ENCODE measurements at places on chromosomes 4 and X.

DNA sequence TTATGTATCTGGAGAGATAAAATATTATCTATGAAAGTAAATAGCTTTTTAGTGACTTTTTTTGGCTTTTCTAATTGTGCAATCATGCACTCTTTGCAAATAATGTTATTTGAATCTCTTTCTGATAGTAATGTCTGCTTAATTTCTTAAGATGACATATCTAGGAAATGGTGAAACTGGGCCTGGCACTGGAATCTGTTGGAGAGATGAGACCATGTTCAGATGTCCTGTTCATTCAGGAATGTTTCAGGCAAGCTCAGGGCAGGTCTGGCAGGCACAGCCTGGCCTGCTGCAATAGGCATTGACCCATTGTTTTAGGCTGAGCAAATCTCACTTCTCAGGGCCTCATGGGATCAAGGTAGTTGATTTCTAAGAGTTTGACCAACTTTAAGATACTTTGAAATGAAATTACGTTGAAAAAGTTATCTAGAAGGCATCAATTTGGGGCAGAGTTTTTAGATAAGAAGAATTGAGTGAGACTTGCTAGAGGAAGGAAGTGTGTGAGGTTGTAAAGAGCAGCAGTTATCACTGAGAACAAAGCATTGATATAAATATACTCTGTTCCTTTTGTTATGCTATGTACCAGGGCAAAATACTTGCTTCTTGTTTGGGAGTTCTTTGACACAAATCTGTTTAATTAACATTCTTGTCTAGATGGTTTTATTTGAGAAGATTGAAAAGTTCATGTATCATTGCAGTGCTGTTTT lies 133.0 kb upstream of the LEF1 start:
- no peak for DNase-seq

DNA sequence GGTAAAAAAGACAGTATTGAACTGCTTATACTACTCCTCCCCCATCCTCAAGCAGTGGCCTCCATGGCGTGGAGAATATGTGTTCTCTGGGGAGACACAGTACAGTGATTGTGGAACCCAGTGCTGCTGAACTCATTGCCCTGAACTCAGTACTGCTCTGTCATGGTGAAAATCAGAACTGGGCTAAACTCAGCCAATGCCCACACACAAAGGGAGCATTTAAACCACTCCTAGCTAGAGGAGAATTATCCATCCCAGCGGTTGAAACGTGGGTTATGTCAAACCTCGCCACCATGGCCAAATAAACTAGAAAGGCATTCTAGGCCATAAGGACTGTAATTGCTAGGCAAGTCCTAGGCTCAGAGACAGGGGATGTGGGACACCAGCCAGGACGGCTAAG lies 131.8 kb downstream of the SPOCK3 start:
- no peak for DNase-seq

DNA sequence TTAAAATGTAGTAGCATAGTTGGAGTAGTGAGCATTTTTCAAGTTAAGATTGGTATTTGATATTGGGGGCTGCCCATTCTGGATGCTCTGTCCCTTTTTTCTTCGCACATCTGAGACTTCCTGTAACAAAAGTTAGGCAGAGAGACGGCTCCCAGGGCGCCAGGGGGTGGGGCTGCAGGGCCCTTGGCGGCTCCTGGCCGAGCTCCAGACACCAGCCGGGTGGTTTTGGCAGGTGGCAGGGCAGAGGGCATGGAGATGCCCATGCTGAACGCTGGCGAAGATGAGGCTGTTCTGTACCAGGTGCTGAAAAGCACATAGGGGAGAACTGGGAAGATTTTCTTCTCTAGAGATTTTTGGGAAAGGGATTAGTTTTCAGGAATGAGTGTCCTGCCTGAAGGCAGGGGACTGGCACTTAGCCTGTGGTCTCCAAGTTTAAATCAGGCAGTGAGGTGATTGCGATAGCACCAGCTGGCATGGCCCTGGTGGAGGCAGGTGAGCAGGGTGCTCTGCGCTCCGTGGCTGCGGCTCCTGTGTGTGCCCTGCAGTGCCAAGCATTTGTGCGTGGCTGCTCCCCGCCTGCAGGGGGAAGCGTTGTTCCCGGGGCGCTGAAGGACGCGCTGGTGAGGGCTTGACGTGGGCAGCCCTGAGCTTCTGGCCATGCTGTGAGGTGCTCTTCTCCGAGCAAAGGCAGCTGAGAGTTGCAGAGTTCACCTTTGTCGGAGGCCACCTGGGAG lies 23.6 kb upstream of the HGFAC start:
- DNase-seq: no peak

- DNase-seq: no peak
These were observed 210.2 kb upstream of the ADAMTS3 start for GRCh38 chr4:72779241-72779640.

GRCh38 chr4:22695917-22696316 lies 3.2 kb downstream of the GBA3 start:
- no peak for DNase-seq

DNA sequence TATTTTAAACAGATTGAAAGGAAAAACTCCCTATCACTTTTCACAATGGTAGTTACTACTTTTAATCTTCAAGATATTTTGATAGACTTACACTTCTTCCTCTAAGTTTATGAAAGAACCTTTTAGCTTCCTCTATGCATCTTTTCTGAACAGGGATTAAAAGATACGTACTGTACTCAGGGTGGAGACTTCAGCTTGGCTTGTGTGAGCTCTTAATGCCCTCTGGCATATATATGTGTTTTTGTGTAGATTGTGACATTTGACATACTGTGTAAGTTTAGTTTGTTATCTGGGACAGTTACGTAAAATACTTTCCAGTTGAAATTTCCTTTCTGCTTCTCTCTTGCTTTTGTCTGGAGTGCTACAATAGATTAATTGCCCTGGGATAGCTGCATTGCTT lies 109.3 kb upstream of the NUDT6 start:
- no peak for DNase-seq

DNA sequence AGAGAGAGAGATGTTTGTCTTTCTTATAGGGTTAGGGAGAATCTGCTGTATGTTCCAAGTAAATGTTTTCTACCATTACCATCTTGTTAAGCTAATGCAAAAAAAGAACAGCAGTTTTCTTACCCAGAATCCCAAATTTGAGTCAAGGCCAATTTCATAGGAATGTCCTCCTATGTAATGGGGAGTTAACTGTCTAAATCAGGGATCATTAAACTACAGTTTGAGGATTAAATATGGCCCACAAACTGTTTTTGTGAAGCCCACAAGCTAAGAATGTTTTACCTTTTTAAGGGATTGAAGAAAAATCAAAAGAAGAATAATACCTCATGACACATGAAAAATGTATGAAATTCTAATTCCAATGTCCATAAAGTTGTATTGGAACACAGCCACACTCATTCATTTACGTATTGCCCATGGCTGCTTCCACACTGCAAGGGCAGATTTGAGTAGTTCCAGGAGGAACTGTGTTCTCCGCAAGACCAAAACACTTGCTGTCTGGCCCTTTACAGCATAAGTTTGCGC lies 113.2 kb upstream of the SPRY1 start:
- no peak for DNase-seq

GRCh38 chr4:110480031-110480549 lies 4.1 kb downstream of the ENPEP start:
- DNase-seq: peak; percentile 88

GRCh38 chr4:80417019-80417418 lies 81.5 kb downstream of the CFAP299 start:
- no peak for DNase-seq

- no peak for DNase-seq
These were observed 10.0 kb downstream of the FBXW7 start for GRCh38 chr4:152525878-152526277.

- DNase-seq: no peak
These were observed 30.5 kb upstream of the MAGED1 start for GRCh38 chrX:51862920-51863319.

DNA sequence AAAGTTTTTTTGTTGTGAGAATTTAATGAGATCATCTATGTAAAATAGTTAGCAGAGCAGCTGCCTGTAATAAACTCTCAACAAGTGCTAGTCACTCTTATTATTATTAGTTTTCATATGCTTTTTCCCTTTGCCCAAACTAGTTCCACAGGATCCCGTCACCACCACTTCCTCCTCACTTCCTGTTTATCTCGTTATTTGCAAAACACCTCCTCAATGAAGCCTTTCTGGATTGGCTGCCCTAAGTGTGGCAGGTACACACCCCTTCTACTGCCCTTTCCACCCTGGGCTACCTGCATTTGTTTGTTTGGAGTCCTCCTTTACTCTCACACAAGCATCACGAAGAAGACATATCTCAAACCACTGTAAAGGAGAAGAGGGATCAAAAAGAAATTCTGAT lies 54.4 kb upstream of the KLF3 start:
- DNase-seq: no peak

DNA sequence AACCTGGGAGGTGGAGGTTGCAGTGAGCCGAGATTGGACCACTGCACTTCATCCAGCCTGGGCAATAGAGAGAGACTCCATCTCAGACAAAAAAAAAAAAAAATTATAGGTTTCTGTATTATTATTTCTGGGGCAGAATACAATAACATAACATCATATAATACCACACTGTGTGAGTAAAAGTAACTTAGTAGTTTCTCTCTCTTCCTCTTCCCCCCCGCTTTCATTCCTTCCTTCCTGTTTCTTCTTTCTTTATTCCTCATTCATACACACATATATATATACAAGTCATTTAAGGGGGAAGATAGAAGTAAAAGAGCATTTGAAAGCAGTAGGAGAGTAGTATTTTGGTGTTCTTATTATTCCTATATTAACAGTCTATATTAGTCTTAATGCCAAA lies 55.9 kb upstream of the FHDC1 start:
- no peak for DNase-seq

- DNase-seq: no peak
These were observed 164.0 kb upstream of the TRAM1L1 start for GRCh38 chr4:117249333-117249732.

- DNase-seq: no peak
These were observed 28.2 kb downstream of the ATP8A1 start for GRCh38 chr4:42628740-42629139.

DNA sequence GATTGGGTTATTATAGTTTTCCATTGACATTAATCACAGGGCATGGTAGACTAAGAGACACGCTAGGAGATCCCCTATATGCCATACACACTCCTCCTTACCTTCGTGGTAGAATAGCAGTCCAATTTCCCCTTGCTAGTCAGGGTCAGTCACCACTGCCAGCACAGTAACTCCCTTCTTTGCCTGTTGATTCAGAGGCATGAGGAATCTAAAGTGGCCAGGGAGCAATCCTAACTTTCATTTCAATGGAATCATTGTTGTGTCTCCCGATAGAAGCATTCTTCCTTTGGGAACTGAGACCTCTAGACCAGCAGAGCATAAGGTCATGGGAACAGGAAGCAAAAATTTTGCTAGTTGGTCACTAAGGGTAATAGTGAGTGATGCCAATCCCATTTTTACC lies 51.1 kb downstream of the COL25A1 start:
- DNase-seq: no peak

DNA sequence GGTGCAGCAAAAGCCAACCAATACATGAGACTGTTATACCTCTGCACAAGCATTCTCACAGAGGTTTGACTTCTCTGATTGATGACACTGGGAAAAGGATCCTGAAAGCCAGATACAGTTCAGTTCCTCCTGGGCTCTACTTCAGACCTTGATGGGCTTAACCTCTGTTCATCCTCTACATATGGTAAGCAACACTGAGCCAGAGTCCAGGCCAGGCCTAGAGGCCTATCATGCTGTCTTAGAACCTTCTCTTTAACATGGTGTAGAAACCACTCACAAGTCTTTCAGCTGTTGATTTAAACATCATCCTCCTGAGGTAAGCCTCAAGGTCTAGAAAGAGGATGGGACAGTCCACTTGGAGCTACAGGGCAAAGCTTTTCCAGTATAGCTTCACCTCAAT lies 9.2 kb downstream of the MAD2L1 start:
- no peak for DNase-seq

DNA sequence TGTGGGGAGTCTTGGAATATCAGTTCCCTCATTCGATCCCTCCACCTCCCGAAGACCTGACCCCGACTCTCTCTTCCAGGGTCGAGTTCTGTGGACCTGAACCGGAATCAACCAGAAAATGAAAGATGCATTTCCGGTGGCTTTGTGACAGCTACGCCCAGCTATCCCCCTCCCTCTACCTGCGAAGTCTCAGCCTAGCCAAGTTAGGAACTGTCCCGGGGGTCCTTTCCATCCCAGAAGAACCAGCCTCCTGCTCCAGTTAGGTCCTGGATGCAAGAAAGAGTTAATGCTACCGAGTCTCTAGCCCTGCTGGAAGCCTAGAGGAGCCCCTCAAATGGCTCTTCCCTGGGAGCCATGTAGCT lies 13.4 kb upstream of the ETDC start:
- DNase-seq: no peak

DNA sequence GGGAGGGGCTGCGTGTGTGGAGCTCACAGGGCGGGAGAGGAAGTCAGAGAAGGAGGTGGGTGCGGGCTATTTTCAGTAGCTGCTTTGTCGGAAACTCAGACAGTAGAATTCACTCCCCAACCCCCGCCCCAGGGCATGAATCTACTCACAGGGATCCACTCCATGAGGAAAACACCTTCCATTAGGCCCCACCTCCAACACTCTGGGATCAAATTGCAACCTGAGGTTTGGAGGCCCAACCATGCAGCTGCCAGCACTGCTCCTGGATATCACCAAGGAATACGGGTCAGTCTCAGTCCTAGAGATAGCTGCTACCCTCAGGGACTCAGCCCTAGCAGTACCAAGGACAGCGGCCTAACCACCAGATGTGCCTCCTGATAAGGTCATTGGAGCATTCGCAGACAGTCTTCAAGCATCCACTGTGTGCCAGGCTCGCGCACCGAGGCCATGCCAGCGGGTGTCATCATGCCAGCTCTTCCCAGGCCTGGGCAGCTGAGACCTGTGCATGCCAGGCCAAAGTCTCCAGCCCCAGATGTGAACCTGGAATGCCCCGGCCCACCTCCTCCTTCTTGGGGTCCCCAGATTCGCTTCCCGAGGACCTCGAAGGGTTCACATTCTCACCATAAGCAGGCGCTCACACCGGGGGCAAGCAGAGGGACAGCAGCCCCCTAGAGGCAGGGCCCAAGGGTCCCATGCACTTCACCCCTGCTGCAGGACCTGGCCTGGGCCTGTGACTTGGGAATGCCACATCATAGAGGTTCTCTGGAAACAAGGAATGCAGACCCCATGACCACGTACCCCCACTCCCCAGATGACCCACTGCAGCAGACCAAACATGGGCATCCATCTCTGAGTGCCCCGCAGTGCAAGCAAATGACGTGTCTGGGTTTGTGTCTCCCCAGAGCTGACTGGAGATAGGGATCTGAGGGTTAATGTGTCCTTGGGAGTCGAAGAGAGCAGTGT lies 102.3 kb downstream of the ADRA2C start:
- DNase-seq: no peak

GRCh38 chr4:121885115-121885514 lies 14.8 kb upstream of the BBS7 start:
- no peak for DNase-seq

GRCh38 chr4:142278663-142279062 lies 567.4 kb downstream of the INPP4B start:
- DNase-seq: no peak

DNA sequence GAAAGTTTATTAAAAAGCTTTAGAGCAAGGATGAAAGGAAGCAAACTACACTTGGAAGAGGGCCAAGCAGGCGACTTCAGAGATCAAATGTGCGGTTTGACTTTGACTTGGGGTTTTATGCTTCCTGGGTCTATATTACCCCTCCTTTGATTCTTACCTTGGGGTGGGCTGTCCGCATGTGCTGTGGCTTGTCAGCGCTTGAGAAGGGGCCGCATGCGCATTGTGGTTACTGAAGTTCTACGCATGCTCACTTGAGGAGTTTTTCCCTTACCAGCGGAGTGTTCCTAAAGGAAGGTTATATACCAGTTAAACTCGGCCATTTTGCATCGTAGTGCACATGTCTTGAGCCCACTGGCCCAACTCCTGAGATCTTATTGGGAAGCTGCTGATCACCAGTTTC lies 9.9 kb downstream of the ZNF157 start:
- DNase-seq: no peak

GRCh38 chr4:40685300-40685699 lies 55.6 kb upstream of the RBM47 start:
- DNase-seq: no peak
